ENCODE measurements at places on chromosomes 3 and 15.

GRCh38 chr15:96992817-96993216 lies 662.3 kb downstream of the NR2F2 start:
- no peak for DNase-seq

DNA sequence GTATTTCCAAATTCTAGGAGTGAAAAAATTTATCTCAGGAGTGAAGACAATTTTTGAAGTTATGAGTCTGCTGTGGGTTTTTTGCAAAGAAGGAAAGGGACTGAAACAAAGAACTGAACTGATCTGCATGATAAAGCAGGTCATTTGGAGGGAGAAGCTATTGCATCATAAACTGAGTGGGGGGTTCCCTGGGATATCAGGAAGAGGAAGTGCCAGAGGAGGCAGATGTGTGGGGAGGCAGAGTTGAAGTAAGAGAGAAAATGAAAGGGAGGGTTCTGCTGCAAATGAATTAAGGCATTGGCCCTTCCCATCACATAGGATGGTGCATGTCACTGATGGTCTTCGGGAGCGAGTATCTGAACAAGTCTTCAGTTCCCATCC lies 379.2 kb downstream of the VPS13C start:
- DNase-seq = no peak

- DNase-seq = no peak
Observed at GRCh38 chr3:186150041-186150830, 41.3 kb upstream of the ETV5 start.

GRCh38 chr3:132645058-132645457 lies 14.6 kb downstream of the ACAD11 start:
- DNase-seq = no peak

GRCh38 chr15:29242456-29243242 lies 27.0 kb downstream of the NSMCE3 start:
- DNase-seq = no peak

DNA sequence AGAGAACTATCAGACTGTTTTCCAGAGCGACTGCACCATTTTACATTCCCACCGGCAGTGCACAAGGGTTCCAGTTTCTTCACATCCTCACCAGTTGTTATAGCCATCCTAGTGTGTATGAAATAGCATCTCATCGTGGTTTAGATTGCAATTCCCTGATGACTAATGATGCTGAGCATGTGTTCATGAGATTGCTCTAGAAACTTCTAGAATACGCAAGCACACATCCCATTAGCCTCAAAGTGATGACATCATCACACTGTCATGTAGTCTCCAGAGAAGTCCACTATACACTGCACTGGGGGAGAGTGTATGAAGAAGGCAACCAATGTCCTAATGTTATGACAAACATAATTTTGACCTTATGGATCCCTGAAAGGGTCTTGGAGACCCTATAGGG lies 30.1 kb downstream of the FBLN2 start:
- no peak for DNase-seq
